ENCODE measurements at places on chromosomes 2 and 18. TPM values are rescaled to one million over a fixed set of nuclear protein-coding genes. Genes with fewer than 3 reads are reported as not detected.

Gene SMCHD1
- 47.3 TPM for total RNA-seq

Gene COL3A1
- 408 TPM for total RNA-seq

Gene PID1
- 0.83 TPM for total RNA-seq

Gene B4GALT6
- total RNA-seq: 3.9 TPM

Gene PLCD4
- 2.0 TPM for total RNA-seq

Gene TANC1
- 12.9 TPM for total RNA-seq

Gene COL5A2
- total RNA-seq: 257 TPM

Gene SIX3
- total RNA-seq: not detected

Gene DHRS9
- not detected for total RNA-seq
